ENCODE measurements at places on chromosomes 5 and 9. TPM values are rescaled to one million over a fixed set of nuclear protein-coding genes. Genes with fewer than 3 reads are reported as not detected.

Gene HDAC3
- 65.2 TPM for total RNA-seq

Gene CCL28
- total RNA-seq: 7.6 TPM

Gene GOLPH3
- 67.1 TPM for total RNA-seq

Gene MYOZ3
- total RNA-seq: 0.21 TPM

Gene GRIA1
- not detected for total RNA-seq

All from activated CD4-positive, alpha-beta memory T cell treated with anti-CD3 and anti-CD28 coated beads for 36 hours (primary cell).